ENCODE measurements at places on chromosomes 2 and 18.

DNA sequence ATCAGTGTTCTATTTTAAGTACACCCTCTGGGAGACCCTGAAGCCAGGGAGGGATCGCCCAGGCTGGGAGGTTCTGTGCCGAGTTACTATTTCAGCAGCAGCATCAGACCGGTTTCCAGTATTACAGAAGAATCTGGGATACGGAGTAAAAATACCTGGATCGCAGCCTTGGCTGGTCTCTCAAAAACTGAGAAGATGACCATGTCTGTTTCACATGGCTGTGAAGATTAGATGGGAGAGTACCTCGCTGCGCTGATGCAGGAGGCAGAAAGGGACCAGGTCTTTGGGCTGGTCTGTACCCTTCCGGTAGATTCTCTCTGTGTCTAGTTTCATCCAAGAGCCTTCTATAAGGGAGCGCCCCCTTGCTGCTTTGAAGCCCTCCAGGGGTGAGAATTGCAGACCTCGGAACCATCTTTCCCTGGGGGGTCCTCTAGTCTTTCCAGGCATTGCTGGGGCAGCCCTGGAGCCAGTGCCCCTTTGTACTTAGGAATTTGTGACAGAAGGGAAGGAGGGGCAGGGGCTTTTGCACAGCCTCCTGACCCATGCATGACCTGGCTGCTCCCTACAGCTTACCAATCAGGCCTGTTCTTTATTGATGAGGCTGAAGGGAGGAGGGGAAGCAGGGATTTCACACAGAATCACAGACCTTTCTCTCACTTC is 56.3 kb upstream of the MAPRE3 start:
- DNase-seq, result no peak

DNA sequence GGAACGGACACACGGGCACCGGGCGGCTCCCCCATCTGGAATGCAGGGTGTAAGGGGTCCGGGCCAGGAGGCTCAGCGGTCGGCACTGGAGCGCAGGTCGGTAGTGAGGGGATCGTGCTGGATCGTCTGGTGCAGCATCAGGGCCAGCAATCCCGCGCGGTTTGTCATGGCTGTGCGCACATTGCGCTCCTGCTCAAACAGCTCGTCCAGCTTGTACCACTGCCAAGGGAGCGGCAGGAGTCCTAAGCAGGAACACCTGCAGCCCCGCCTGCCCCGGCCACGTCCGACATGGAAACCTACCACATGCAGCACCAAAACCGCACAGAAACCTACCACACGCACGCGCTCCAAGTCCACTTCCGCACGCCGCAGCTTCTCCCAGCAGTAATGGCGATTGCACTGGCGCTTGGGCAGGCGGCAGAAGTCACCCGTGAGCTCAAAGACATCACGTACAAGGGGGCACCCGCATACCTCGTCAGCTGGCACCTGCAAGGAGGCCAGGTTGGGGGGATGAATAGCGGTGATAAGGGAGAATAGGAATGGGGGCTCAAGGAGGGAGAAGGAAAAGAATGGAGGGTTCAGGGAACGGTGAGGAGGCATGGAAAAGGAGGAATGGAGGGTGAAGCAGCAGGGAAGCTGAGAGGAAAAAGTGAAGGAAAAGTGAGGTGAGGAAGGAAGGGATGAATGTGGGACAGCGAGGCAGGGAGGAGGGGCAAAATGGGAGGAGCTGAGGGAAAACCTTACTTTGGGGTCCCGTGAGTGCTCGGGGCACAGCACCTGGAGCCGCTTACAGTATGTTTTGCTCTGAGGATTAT is 1.4 kb upstream of the MBD1 start:
- DNase-seq, result no peak

DNA sequence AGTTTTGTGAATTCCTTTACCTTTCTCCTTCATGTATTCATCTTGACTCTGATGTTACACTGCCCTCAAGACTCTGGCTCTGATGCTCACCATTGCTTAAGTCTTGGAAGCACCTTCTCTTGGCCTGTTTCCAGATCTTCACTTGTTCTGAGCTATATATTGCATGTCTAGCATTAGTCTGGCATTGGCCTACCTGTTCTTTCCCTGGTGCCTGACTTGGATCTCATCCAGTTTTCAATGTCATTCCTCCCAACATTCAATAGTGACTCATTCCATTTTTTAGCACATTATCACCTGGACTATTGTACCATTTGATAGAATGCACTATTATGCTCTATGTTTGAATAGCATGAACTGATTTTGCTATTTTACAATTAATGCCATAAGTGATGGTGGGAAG is 127.3 kb upstream of the NYAP2 start:
- no peak for DNase-seq

GRCh38 chr2:58019229-58019628 is 27.4 kb upstream of the VRK2 start:
- no peak for DNase-seq

- no peak for DNase-seq
Observed at GRCh38 chr2:105864262-105864661, 119.5 kb downstream of the NCK2 start.

DNA sequence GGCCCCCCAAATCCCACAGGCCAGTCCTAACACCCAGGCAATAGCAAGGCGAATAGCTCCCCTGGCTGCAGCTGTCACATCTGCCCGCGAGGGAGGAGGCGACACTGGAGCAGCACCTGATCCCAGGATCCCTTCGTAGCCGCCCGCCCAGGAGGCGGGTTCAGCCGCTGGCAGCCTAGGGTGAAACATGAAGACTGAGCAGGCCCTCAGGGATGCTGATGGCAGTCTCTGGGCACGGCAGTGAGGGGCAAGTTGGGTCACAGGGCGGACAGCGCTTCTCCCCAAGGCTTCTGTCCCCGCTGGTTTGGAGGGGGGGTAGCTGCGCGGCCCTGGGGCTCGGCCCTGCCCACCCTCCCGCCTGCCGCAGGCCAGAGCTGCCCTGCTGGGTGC is 1.9 kb downstream of the DNMT3A start:
- peak; percentile 32 for DNase-seq

GRCh38 chr18:54279477-54280219 is 10.3 kb downstream of the POLI start:
- no peak for DNase-seq

GRCh38 chr2:232030229-232030628 is 68.7 kb downstream of the DIS3L2 start:
- no peak for DNase-seq

- peak; percentile 19 for DNase-seq
Observed at GRCh38 chr18:76686737-76687231, 135.6 kb upstream of the ZNF236 start.

- no peak for DNase-seq
Observed at GRCh38 chr2:112582314-112582746, 2.1 kb upstream of the CHCHD5 start.

DNA sequence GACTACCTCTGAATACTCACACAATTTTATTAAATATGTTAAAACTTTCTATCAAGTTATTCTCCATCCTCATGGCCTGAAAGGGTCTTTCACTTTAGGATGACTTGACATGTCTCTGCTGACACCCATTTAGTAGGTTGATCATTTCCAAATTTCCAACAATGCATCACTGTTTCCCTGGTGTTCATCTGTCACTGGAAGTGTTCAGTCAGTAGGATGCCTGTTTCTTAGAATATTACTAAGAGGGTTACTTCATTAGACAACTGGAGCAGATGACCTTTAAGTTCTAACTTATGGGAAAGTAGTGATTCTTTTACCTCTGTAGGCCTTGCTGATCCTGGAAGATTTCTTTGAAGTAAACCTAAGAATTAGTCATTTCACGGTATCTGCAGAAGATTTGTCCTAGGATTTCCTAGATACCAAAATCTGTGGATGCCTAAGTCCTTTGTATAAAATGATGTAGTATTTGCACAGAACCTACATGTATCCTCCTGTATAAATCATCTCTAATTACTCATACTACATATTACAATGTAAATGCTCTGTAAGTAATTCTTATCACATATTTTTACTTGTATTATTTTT is 77.7 kb downstream of the MAP3K20 start:
- DNase-seq, result no peak

DNA sequence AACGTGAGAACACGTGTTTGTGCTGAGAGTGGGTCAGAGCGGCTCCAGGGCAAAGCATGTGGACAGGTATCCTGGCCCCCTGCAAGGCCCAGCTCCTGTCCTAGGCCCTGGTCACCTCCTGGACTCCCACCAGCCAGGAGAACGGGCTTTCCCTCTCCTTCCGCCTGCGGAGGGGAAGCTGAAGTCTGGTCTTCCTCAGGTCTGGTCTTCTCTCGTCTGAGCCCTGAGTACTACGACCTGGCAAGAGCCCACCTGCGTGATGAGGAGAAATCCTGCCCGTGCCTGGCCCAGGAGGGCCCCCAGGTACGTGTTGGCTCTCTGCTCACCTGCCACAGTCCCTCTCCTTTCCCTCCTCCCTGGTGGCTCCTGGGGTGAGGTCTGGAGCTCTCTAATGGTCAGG is 963 bp downstream of the GNLY start:
- DNase-seq, result no peak

GRCh38 chr2:160278101-160278878 is 78.2 kb upstream of the ITGB6 start:
- no peak for DNase-seq

DNA sequence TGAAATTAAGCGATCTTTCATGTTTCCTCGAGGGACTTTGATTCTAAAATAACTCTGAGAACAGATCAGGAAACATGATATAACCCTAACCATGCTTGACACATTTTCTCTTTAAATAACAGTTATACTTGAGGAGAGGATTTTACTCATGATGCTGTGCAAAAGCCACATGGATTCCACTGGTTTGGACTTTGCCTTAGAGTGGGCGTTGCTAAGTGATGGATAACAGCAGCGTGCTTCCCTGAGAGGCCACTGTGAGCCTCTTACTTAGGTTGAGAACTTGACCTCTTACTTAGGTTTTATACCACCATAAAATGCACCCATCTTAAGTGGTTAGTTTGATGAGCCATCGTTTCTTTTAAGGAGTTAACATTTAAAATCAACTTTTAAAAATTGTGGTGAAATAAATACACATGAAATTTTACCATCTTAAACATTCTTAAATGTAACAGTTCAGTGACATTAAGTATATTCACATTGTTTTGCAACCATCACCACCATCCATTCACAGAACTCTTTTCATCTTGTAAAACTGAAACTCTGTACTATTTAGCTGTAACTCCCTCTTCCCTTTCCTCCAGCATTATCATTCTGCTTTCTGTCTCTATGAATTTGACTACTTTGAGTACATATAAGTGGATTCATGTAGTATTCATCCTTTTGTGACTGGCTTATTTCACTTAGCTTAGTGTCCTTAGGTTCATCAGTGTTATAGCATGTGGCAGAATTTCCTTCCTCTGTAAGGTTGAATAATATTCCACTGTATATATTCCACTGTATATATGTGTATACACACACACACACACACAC is 22.6 kb downstream of the ANXA4 start:
- no peak for DNase-seq

DNA sequence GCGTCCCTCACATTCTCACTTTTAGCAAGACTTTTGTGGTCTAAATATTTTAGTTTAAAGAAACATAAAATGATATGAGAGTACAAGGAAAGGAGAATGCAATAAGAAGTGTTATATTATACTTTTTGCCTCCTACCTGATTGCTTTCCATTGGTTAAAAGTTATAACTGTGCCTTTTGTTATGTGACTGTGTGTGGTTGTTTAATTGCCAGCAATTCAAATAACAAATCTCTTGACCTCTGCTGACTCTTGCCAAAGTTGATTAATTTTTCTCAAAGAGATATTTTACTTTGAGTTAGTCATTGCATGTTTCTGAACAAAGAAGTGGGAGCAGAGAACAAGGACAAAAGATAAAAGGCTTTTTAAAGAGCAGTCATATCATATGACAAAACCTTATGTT is 599.5 kb downstream of the SUCLG1 start:
- DNase-seq, result no peak

GRCh38 chr2:227610123-227610522 is 4.5 kb downstream of the SCYGR3 start:
- no peak for DNase-seq

- no peak for DNase-seq
Observed at GRCh38 chr2:137115795-137116089, 350.4 kb downstream of the THSD7B start.

DNA sequence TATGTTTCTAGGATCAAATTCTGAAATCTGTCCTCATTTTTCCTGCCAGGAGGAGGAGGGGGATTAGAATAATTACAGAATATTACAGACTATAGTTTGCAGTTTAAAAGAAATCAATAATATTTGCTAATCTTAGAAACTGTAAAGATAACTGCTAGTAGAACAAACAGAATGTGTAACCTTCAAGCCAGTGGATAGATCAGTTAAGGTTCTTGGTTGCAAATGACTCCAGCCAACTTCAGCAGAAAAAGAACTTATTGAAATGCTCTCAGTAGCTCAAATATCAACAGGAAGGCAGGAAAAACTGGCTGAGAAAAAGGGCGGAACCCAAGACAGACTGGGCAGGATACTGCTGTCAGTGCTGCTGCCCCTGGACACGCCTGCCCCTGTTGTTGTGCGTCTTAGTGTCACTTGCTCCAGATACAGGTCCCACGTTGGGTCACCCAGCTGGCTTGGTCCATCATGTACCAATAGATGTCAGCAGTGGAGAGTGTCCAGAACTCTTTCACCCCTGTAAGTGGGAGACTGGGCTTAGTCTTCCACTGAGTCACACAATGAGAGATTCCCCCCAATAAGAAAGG is 10.2 kb downstream of the NMUR1 start:
- no peak for DNase-seq

- DNase-seq, result no peak
Observed at GRCh38 chr2:23556929-23557328, 171.9 kb downstream of the KLHL29 start.

GRCh38 chr2:215435280-215435869 is 493 bp downstream of the FN1 start:
- DNase-seq, result no peak

- DNase-seq, result no peak
Observed at GRCh38 chr2:133838642-133839365, 270.5 kb upstream of the NCKAP5 start.

DNA sequence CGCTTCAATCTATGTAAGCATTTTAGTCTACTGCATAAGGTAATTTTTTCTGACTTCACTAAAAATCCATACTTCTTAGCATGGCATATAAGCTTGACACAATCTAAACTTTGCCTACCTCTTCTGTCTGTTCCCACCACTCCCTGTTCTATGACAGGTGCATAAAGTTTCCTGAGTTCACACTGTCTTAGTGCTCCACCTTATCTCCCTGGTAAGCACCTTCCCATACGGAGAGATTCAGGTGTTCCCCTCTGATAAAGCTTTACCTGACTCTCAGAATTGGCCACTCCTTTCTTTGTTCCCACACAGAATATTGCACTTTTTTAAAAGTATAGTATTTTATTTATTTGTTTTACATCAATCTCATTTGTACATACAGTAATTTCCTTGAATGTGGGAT is 16.8 kb upstream of the ITGA4 start:
- no peak for DNase-seq

DNA sequence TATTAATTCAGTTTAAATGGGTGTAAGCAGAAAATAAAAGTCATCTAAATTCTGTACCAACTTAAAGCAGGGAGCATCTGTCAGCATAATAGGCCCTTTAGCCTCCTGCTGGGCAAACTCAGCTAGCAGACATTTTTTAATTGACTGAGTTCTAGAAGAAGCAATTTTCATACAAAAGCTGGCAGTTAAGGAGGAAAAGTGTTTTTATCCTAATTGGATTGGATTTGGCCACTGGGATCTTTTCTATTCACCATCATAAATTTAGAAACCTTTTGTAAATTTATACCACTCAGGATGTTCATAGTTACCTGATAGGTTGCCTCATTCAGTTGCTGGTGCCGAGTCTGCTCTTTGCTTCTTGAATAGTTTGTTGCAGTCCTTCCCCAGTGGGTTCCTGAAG is 262.7 kb upstream of the FSIP2 start:
- no peak for DNase-seq

GRCh38 chr18:77161961-77162360 is 29.4 kb upstream of the MBP start:
- DNase-seq, result no peak

- DNase-seq, result no peak
Observed at GRCh38 chr2:47007826-47008225, 92.2 kb upstream of the MCFD2 start.
